ENCODE measurements at places on chromosomes 13 and 19.

GRCh38 chr19:18603255-18603957, 3.2 kb downstream of the CRLF1 start:
- peaks cover 18% of the 10 kb centered on the region for H3K4me1 ChIP-seq
- H3K36me3 ChIP-seq = no peaks in the 10 kb centered on the region
- peaks cover 44% of the 10 kb centered on the region for H3K27me3 ChIP-seq

GRCh38 chr19:44613295-44614178, at the start of gene IGSF23:
TSS of gene IGSF23 (plus strand) at chr19:44613563. CDS start at chr19:44613646, 83 bp downstream.
- no peaks in the 10 kb centered on the region for H3K36me3 ChIP-seq
- H3K27me3 ChIP-seq = peaks cover 18% of the 10 kb centered on the region
- no peak within 1 kb of the TSS for H3K4me3 ChIP-seq

DNA sequence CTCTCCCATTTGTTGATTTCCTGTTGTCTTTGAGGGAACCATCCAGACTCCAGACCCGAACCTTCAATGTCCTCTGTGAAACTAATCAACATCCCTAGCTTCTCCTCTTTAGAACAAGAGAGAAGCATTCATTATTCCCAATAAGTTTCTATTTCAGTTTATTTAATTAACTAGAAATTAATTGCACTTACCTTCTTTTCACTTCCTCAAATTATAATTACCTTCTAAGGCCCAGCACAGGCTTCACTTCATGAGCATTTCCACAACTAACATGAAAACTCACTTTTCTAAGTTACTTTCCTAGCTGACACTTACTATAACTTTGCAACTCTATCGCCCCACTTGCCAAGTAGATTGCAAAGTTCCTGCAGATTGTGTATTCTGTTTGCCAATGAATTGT, 71.6 kb upstream of the HTR2A start:
- H3K4me1 ChIP-seq = peaks cover 26% of the 10 kb centered on the region
- no peak overlapping the region for H3K27ac ChIP-seq
- H3K27me3 ChIP-seq = no peaks in the 10 kb centered on the region

- H3K27me3 ChIP-seq = no peaks in the 10 kb centered on the region
- no peaks in the 10 kb centered on the region for H3K4me1 ChIP-seq
- H3K36me3 ChIP-seq = no peaks in the 10 kb centered on the region
These were observed 61.0 kb downstream of the EDNRB start for GRCh38 chr13:77857531-77858209.
